ENCODE measurements at places on chromosomes 16 and 17.

GRCh38 chr16:63188086-63188771 lies 1152.0 kb upstream of the CDH8 start:
- DNase-seq, result no peak

DNA sequence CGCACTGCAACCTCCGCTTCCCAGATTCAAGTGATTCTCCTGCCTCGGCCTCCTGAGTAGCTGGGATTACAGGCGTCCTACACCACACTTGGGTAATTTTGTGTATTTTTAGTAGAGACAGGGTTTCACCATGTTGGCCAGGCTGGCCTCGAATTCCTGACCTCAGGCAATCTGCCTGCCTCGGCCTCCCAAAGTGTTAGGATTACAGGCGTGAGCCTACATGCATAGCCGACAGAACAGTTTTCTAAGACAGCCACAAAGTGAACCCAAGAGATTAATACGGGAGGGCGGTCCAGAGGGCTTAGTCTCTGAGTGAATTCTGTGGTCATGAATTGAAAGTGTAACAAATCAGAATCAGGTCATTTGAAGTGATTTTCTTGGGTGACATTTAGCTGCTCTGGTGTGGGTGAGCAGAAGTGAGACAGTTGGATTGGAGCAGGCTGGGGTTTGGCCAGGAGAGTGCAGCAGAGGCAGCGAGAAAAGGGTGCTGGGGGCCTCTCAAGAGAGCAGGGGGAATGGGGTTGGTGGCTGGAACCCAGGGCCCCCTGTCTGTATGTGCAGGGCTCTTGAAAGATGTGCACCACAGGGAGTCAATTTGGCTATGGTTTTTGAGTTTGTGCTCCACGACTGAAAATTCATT lies 231.4 kb upstream of the WSCD1 start:
- no peak for DNase-seq

DNA sequence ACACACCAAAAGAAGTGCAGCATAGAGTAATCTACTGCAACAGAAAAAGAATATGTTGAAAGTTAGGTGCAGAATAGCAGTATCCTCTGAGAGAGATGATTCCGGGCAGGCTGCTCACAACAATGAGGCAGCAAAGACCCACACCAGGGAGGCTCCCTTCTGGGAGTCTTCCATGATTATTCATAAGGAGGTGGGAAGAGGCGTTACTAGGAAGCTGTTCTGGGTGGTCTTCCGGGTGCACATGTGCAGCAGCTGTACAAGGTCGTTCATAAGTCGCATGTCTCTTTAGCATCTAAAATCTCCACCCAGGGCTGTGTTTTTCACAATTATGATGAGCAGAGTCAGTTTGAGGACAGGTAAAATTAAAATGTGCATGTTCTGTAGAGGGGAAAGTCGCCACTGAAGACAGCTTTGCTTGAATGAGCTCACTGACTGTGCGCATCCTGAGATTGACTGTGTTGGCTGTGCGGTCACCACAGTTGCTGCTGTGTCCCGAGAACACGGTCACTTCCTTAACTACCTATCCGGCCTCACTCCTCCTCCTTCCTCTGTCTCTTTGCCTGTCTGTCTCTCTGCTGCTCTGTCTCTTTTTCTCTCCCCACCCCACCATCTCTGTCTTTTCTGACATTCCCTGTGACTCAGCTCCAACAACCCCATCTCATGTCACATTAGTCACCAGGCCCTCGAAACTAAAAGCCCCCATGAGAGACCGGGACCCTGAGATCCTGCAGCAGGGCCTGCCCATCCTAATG lies 125.5 kb upstream of the HSBP1 start:
- no peak for DNase-seq

- peak; percentile 60 for DNase-seq
These were observed 18.1 kb upstream of the ICAM2 start for GRCh38 chr17:64038331-64039105.

DNA sequence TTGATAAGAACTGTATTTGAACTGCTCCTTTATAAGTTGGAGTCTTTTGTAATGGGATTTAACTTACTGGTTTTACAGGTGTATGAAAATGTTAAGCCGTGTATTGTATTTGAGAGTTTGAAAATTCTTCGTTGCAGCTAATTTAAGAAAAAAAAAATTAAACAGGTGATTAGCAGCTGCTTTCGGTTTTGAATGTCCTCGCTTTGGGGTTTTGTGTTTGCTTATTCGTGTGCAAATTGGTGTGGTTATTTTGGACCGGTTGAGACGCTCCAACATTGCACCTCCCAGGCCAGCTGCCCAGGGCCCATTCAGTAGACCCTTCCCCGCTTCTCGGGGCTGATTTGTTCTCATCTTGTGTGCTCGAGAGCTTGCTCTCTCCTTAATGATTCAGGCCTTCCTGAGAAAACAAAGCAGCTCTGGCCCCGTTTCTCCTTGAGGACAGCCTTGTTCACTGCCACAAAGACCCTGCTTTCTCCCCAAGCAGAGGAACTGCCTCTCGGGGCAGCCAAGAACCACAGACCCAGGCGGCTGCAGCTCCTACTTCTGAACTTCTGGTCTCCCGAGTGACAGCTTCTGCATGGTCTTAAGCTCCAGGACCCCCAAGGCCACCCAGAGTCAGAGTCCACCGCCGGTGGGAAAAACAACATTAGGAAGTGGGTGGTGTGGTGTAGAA lies 100.5 kb downstream of the MSI2 start:
- no peak for DNase-seq

GRCh38 chr16:19566362-19566761 lies 10.9 kb downstream of the VPS35L start:
- no peak for DNase-seq

DNA sequence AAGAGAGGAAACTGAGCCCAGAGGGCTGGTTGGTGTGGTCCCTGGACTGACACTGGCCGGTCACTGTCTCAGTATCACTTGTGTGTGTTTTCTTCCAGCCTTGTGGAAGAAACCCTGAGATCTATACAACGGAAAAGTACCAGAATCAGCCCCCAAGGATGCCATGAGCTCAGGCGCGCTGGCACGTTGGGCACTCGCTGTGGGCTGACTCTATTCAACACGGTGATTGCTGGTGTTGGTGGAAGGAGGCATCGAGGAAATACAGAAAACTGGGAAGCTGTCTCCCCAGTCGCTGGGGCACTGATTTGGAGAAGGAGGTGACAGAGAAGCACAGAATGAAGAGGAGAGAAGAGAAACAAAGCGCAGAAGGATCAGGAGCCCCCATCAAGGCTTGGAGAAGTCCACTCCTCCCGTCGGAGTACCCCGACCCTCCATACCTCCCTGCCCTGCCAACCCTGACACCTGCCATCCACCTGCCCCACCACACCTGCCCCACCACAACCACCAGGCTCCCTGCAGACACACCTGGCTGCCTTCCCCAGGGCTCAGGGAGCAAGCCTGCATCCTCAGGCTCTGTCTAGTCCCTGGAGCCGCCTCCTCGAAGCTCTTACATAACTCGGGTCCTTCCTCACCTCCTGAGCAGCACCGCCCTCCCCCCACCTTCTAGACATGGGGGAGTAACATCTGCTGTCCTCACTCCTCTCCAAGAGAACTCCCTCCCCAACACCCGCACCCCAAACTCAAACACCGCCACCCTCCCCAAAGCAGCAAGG lies 66.5 kb downstream of the RBFOX3 start:
- no peak for DNase-seq

DNA sequence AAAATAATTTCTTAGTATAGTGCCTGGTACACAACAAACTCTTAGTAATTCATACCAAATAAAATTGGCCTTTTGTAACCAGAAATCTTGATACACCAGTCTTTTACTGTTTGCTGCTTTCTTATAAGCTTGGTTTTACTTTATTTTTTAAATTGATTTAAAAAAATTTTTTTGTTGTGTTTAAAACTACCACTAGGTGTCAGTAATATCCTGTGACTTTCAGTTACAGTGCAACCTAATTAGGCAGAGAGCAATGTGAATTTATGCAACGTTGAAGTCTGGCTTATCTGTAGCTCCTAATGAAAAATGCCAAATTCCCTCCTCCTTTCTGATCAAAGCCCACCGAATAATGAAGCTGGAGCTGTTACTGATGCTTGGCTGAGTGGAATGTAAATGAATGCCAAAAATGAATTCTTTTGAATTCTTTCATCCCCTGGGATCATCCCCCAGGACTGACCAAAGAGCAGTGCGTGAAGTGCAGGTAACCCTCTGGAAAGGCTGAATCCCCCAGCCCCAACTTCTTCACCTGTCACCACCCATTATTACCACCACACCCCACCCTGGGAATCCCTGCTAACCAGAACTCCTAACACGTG lies 3.8 kb downstream of the ERCC4 start:
- no peak for DNase-seq

DNA sequence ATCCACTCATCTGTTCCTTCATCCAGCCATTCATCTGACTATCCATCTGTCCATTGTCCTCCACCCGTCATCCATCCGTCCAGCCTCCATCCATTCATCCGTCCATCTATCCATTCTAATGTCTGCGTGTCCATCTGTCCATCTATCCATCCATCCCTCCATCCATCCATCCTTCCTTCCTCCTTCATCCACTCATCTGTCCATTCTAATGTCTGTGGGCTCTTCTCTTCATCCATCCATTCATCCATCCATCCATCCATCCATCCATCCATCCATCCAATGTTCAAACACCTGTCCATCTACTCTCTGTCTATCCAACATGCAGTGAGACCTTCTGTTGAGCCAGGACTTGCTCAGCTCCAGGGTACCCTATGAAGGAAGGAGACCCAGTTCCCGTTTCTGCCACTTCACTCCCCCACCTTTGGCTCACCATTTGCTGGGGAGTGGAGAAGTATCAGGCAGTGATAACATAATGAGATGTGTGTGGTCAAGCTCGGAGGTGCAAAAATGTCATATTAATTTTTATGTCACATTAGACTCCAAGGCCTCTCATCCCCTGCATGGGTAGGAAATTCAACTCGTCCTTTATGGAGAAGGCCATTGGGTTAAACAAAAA lies 36.5 kb upstream of the ADGRG1 start:
- no peak for DNase-seq

DNA sequence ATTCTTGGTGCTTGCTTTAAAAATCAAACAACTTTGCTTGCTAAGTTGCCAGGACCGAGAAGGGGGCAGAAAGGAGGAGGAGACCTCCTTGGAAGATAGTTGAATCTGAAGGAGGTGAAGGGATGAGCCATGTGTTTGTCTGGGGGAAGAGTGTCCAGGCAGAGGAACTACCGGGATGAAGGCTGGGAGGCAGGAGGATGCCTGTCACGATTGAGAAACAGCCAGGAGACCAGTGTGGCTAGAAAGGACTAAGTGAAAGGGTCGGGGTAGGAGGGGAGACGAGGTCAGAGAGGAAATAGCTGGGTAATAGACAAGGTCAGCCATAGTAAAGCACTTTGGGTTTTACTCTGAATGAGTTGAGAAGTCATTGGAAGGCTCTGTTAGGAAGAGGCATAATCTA lies 38.9 kb upstream of the CSNK2A2 start:
- no peak for DNase-seq

GRCh38 chr17:30271102-30271501 lies 20.6 kb downstream of the BLMH start:
- no peak for DNase-seq

DNA sequence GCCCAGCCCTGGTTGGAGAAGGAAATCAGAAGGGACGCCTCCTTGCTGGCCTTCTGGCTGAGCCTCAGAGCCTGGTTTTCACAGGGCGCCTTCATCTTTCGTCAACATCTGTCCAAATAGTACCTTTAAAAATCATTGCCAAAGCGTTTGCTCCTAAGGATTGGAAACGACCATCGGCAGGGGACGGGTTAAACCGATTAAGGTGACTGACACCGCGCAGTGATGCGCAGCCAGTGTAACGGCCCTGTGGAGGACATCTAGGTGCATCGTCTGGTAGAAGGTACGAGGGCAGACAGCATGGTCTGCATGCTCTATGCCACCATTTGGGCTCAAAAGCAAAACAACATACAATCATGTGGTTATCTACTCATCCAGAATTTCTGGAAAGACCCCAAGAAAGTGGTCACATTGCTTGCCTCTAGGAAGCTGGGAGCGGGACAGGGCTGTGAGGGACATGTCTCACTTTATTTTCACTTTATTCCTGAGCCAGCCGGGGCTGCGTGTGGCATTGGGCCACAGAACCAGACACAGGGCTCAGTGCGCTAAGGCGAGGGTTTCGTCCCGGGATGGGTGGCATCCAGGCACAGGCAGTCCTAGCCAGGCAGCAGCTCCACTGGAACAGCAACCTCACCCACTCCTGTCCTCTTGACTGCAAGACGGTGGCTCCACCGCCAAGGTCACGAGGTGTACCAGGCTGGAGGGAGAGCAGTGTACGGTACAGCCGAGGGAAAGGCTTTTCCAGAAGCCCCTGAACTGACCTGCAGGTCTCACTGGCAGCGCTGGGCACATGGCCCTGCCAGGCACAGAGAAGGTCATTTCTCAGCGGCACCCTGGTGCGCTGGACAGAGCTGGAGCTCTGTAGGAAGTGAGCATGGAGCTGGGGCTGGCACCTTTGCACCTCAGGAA lies 40.9 kb upstream of the JPH3 start:
- DNase-seq, result no peak

- no peak for DNase-seq
These were observed 50.6 kb downstream of the GTF3C1 start for GRCh38 chr16:27498916-27499658.

- DNase-seq, result no peak
These were observed 22.3 kb upstream of the CDC6 start for GRCh38 chr17:40265337-40265736.

DNA sequence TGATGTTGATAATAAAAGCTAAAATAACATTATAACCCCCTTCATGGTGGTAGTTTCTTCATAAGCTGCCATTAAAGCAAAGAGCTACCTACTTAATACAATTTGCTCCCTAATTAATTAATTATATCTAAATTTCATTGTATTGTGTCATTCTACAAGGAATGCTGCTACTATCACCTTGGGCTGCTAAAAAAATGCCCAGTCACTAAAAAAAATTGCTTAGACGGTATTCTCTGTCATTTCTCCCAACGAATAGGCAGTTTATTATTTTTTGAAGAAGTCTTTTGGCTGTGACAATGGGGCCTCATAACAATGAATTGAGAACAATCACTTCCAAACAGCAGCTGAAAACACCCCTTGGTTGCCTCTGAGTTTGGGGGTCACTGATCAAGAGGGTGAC lies 59.5 kb downstream of the XYLT1 start:
- DNase-seq, result no peak

DNA sequence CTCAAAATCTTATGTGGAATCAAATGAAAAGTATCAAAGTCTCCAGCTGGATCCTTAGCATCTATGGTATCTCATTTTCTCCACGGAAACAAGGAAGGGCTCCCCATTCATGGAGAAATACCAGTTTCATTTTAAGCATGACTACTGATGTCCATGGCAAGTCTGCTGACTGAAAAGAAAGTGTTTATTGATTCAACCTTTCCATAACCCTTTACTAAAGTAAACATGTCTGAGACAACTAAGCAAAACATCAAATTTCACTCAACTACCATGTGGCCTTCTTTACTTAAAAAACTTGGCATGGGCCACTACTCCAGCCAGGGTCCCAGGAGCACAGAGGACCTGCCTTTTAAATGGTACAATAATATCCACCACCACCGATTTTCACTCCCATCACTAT lies 928.0 kb upstream of the SOX9 start:
- DNase-seq, result no peak

GRCh38 chr17:59377410-59377809 lies 46.0 kb downstream of the YPEL2 start:
- DNase-seq, result no peak

- no peak for DNase-seq
These were observed 171.2 kb upstream of the SDK2 start for GRCh38 chr17:73815474-73815873.

GRCh38 chr17:46894476-46895151 lies 28.3 kb upstream of the GOSR2 start:
- DNase-seq, result no peak

Measured in type B pancreatic cell (in vitro differentiated cells).